Stimulated activated CD4-positive, alpha-beta T cell treated with anti-CD3 and anti-CD28 coated beads, Interleukin-2, amount 100 ng/mL, for 24 hours (primary cell): ENCODE measurements at places on chromosomes 4 and X.

- DNase-seq, result no peak
Measured at GRCh38 chr4:10584042-10584441, 100.5 kb downstream of the CLNK start.

- DNase-seq, result no peak
Measured at GRCh38 chrX:19852014-19853005, 35.1 kb downstream of the SH3KBP1 start.

DNA sequence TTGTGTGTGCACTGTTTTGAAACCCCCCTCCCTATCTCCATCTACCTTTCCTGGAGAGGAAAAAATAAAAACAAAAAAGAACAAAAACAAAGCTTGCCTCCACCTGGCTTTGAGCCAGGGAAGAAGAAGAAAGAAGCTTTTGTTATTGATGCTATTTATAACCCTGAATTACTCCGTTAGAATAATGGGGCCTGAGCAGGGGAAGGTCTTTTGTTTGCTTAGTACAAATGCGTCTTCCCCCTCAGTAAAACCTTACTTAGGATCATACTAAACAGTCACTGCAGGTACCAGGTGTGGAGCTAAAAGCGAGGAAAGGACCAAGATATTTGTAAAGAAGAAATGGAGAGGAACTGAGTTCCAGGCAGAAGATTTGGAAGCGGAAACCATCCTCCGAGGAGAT lies 352.1 kb downstream of the KCNIP4 start:
- DNase-seq, result no peak

- no peak for DNase-seq
Measured at GRCh38 chrX:724256-724655, 93.7 kb downstream of the SHOX start.

DNA sequence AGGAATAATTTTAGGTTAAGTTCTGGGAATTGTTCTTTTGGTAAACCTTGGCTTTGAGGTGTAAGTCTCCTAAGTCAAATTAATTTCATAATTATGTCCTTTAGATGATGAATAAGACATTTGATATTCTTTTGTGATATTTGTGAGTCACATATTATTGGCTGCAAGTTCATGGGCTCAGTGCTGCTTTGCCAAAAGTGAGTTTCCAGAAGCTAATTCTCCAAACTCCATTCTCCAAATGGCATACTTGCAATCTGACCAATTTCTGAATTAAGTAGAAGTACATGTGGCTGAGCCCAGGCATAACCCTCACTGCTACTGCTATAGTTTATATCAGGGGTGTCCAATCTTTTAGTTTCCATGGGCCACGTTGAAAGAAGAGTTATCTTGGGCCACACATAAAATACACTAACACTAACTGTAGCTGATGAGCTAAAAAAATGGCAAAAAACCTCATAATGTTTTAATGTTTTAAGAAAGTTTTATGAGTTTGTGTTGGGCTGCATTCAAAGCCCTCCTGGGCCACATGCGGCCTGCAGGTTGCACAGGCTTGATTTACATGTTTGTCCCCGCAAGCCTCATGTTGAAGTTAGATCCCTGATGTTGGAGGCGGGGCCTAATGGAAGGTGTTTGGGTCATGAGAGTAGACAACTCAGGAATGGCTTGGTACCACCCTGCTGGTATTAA lies 196.1 kb downstream of the ZNF330 start:
- no peak for DNase-seq

DNA sequence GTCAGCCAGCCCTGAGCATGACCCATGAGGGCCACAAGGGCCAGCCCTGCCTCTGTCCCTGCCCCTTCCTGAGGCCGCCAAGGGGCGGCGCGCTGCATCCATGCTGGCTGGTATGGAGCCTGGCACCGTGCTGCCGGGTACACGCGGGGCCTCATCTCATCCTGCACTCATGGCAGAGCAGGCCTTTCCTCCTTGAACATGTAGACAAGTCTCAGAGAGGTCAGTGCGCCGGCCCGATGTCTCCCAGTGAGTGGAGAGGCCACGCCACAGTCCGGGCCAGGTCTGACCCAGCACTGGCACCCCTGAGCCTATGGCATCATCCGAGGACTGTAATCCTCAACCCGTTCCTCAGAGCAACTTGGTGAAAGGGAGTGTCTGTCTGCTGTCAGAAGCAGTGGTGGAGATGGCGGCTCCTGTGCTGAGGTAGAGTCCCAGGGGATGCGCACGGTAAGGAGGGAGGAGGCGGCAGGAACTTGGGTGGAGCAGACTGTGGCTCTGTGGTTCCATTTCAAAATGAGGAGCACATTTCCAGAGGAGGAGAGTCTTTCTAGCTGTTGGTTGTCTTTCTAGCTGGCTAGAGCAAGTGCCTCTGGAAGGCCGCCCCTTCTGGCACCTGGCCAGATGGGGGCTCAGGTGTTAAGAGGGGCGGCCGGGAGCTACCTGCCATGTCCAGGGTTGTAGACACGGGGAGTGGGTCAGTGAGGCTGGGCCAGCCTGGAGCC lies 32.8 kb downstream of the TRMT44 start:
- DNase-seq, result no peak

- no peak for DNase-seq
Measured at GRCh38 chr4:19379191-19379708, 872.5 kb upstream of the SLIT2 start.

DNA sequence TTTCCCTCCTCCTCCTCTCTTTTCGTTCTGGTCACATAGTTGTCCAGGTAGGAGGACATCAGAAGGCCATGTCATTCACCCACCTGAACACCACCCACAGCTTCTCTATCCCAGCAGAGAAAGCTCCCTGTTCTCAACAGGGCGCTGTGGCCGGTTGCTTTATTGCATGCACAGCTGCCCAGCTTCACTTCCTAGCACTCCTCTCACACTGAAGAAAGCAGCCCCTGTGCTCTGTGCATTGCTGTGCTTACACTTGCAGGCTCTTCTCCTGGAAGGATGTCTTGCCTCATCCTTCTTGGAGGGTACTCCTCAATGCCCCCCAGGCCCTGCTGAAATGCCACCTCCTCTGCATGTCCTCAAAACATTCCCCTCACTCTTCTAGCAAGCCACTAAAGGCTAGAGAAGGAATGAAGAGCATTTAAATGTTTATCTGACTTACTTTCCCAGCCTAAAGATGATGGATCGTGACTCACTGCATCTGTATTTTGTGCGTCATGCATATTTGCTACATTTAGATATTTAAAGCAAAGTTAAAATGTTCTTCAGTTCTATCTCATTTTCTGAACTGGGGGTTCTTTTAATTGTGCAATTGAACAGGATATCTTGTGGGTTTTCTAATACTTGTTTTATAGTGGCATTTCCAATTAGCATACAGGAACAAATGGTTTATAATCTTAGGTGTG lies 186.4 kb upstream of the PUDP start:
- DNase-seq, result no peak

DNA sequence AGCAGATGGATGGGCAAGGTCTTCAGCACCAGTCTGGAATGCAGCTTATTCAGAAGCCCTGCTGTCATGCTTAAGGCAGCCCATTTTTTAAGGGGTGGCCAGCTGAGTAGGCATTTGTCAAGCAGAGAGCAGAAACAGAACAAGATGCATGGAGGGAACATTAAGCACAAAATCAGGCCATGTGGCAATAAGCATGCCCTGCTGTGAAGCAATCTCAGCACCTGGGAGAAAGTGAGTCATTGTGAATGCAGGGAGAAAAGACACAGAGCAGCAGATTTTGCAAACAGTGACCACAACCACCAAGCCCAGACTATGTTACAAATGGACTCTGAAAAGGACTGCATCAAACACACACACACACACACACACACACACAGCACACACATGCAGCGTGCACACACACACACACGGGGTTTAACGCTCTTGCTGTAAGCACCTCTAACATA lies 94.1 kb upstream of the GALNT7 start:
- no peak for DNase-seq

DNA sequence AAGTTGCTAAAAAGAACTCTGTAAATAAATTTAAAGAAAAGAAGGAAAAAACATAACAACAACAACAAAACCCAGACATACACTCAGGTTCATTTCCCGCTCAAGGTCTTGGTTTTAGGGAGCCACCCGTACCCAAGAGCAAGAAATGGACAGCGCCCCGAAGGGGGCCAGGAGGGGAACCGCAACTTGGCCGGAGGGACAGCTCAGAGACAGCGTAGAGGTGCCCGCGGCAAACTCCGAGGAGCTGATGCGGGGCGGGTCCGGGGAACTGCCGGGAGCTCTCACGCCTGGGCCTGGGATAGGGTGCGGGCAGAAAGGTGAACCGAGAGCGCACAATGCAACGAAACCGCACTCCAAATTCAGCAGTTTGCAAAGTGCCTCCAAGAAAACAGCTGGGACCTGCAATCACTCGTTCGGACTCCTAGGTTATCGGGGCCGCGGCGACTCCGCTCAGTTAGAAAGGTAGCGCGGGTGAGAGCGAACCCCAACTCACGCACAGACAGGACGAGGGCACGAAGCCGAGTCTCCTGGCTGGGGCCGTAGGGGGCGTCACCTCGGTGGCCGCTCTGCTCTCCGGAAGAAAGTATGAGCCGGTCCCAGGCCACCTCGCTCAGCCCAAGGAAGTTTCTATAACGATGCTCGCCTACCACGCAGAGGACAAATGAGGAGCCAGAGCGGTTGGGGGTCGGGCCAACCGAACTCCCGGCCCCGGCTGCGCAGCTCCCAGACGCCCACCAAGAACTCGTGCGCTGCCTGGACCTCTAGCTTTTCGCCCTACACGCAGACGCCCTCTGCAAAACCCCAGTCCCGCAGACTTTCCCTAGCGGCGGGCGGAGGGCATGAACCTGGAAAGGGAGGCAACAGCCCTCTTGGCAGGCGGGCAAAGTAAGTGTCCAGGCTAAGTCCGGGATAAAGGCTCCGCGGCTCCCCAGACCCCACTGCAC lies 1.4 kb downstream of the NDNF start:
- peak; percentile 30 for DNase-seq

DNA sequence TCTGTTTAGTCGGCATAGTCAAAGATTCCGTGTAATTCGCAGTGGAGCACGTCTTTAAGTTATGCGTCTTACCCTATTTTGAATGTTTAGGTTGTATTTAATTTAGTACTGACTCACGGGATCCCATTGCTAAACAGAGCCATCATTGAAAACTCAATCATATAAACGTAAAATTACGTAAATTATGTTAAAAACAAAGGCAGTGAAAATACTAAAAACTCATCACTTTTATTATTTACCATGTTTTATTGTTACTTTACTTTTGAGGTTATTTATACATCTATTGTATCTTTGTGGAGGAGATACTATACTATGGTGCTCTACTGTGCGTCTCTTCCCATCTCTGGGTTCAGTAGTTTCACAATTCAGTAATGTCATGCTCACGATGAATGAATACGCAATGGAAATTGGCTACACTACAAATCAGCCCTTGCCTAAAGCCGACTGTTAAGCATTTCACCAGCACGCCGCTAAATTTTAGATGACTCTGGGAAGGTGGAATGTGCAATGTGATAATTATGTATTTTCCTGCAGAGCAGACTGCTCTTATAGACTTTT lies 944 bp downstream of the FUNDC2 start:
- no peak for DNase-seq

DNA sequence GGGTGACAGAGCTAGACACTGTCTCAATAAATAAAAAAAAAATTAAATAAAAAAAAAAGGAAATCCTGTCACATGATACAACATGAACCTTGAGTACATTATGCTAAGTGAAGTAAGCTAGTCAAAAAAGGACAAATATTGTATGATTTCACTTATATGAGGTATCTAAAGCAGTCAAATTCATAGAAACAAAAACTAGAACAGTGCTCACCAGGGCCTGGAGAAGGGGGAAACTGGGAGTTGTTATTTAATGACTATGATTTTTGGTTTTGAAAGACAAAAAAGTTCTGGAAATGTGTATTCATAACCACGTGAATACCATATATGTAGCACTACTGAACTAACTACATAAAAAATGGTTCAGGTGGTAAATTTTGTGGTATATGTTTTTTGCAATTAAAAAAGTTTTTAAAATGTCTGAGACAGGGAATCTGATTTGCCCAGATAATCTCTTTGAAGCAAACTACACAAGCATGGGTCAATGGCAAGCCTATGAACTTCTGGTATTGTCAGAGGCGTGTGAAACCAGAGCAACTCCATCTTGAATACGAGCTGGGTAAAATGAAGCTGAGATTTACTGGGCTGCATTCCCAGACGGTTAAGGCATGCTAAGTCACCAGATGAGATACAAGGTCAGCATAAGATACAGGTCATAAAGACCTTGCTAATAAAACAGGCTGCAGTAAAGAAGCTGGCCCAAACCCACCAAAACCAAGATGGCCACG lies 42.3 kb downstream of the ANAPC10 start:
- DNase-seq, result no peak

- DNase-seq, result no peak
Measured at GRCh38 chr4:145694929-145695328, 15.0 kb downstream of the C4orf51 start.

- DNase-seq, result no peak
Measured at GRCh38 chr4:82467471-82467870, 37.1 kb downstream of the ENOPH1 start.

- DNase-seq, result no peak
Measured at GRCh38 chr4:7294176-7294756, 101.9 kb downstream of the SORCS2 start.

- no peak for DNase-seq
Measured at GRCh38 chr4:90528551-90528950, 401.4 kb downstream of the CCSER1 start.

DNA sequence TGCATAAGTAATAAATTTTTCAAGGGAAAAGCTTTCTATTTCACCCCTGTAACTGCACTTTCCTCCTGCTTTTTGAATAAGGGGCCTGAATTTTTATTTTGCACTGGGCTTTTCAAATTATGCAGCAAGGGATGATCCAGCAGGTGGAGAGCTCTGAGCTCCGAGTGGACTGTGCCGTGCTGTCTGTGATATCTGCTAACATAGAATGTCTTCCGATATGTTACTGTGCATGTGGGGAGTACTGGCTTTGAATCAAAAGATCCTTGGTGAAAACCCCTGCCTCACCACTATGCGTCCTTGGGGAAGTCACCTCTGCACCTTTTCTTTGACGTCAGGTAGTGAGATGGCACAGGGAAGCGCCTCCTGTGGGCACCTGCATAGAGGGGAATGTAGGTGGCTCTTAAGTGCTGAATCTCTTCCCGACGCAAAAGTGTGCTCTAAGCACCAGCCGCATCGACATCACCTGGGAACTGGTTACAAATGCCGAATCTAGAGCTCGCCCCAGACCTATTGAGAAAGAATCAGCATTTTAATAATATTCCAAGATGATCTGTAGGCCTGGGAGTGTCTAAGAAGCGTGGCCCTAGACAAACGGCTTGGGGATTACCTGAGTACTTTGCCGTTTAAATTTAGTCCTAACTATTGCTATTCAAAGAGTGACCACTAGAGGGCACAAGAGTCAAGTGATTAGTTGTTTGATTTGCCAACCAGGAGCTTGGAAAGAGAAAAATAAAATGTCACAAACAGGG lies 19.2 kb upstream of the WFS1 start:
- no peak for DNase-seq

- DNase-seq, result no peak
Measured at GRCh38 chr4:139859876-139860275, 194.3 kb downstream of the MGST2 start.

- DNase-seq, result no peak
Measured at GRCh38 chr4:168812806-168813205, 197.2 kb downstream of the CBR4 start.

DNA sequence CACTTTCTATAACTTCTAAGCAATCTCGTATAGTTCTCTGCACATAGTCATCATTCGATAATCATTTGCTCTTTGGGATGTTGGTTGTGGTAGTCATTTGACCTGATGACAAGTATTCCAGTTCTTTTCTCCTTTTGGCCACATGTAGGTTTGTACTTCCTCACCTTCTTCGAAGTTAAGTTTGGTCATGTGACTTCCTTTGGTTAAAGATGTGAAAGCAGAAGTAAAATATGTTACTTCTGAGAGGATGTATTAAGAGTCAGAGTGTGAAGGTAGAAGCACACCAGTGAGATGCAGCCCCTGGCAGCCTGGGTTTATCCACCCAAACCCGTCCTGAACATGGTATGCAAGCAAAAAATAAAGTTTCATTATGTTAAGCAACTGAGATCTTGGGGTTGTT lies 48.9 kb upstream of the ZNF518B start:
- no peak for DNase-seq
